Hematopoietic multipotent progenitor cell (in vitro differentiated cells): ENCODE measurements at places on chromosomes 3 and 15.

DNA sequence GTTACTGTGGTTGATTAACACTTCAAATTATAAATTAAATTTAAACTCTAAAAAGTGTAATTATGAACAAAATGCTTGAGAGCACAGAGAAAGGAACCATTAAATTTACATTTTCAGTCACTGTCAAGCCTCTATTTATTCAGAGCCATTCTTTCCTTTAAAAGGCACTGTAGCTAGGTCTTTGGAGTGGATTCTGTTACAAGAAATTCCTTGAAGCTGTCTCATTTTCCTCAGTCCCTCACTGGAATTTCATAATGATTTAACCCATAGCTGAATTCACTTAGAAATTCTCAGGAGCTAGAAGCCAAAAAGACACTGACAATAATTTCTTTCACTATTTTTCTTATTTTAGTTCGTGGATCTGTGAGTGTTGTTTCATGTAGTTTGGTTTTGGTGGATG, 81.2 kb upstream of the TCF12 start:
- no peak for DNase-seq

- peak; percentile 27 for DNase-seq
Measured at GRCh38 chr3:172616031-172616461, 92.8 kb upstream of the TNFSF10 start.

GRCh38 chr3:108301695-108302404, 5.5 kb downstream of the HHLA2 start:
- no peak for DNase-seq

GRCh38 chr3:104951426-104951825, 415.3 kb upstream of the ALCAM start:
- no peak for DNase-seq

DNA sequence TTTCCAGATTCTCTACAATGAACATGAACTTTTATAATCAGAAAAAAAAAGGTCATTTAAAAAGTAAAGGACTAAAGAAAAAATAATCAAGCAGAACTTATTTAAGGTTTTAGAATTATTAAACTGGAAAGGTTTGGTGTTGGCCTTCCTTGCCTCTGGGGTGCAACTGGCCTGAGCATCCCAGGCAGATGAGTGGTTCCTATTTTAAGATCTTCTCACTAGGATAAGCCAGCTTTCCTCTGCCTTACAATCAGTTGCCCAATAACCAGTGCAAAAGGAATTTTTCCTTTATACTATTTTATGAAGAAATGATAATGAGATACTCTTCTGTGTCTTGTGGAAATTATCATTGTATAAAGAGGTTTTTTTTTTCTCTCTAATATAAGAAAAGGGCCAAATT, 56.6 kb downstream of the SEC22A start:
- no peak for DNase-seq

DNA sequence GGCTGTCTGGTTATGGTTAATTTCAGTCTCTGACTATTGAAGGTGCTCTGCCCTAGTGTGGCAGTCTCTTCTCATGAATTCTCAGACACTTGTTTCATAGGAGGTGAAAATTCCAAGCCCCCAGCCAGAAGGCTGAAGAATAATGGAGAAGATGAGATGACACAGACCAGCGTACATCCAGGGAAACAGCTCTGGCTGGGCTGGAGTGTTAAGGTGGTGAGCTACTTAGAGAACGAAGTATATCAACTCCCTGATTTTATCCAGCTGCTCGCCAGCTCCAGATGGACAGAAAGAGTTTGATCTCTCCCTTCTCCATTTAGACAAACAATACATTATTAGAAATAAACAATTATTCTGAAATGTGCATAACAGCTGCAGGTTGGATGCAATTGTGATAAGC, 494.5 kb upstream of the RGMA start:
- no peak for DNase-seq

DNA sequence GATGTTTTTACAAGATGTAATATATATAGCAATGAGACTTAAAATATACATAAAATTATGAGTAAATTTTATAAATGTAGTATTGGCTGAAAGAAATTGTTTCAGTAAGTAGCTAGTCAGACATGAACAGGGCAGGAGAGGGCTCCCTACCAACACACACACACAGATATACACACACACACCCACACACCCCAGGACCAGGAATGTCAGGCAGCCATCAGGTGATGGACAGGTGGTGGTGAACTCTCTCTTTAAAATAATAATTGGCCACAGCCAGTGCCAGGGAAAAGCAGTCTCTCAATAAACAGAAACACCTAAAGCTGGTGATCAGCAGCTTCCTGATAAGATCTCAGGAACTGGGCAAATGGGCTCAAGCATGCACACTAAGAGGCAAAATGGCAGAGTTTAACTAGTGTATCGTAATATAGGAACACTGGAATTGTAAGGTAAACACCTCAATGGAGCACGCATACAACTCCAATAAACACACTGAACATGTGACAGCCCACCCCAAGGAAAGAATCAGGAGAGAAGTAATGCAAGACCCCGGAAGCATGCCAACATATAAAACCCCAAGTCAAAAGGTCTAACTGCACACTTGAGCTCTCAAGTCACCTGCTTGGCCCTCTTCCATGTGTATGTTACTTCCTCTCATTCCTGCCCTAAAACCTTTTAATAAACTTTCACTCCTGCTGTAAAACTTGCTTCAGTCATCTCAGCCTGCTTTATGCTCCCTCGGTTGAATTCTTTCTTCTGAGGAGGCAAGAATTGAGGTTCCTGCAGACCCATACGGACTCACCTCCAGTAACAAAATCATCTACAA, 1034.1 kb upstream of the SEMA6D start:
- no peak for DNase-seq

GRCh38 chr3:26259176-26259575, 363.4 kb upstream of the LRRC3B start:
- no peak for DNase-seq

- DNase-seq: no peak
Measured at GRCh38 chr3:140388202-140388922, 289.5 kb upstream of the TRIM42 start.

DNA sequence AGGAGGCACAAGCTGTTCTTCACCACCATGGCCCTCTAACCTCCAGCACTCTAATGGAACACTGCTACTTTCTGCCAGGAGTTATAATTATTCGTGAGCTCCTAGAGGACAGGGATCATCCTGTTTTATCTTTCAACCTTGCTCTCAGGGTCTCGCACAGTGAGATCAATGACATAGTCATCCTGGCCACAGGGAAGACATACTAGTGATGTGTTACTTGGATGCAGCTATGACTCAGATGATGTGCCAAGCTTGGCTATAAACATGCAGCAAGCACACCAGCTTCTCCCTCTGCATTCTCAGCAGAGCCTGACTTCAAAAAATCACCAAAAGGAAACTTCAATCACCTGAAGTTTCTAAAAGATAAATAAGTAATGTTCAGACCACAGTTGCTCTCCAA, 203.8 kb upstream of the HES1 start:
- DNase-seq: no peak
